ENCODE measurements at places on chromosomes 5 and 9.

DNA sequence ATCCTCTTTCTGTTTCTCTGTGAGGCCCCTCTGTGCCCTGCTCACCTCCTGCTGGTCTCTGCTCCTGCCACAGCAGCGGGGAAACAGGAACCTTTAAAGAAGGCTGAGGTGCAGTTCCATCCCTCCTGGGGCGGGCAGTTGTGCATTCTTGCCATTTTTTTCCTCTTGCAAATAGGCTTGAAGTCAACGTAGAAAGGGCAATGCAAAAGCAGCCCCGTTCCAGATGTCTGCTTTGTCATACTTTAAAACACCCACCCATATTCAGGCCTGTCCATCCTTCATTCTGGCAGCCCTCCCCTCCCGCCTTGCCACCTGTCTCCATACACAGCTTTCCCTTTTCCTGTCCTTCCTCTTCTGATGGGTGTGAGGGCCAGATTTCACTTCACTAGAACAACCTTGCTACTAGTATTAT is 65.4 kb upstream of the KLF9 start:
- DNase-seq, result no peak

- DNase-seq, result no peak
These were observed 97.1 kb upstream of the APC start for GRCh38 chr5:112640546-112640945.

DNA sequence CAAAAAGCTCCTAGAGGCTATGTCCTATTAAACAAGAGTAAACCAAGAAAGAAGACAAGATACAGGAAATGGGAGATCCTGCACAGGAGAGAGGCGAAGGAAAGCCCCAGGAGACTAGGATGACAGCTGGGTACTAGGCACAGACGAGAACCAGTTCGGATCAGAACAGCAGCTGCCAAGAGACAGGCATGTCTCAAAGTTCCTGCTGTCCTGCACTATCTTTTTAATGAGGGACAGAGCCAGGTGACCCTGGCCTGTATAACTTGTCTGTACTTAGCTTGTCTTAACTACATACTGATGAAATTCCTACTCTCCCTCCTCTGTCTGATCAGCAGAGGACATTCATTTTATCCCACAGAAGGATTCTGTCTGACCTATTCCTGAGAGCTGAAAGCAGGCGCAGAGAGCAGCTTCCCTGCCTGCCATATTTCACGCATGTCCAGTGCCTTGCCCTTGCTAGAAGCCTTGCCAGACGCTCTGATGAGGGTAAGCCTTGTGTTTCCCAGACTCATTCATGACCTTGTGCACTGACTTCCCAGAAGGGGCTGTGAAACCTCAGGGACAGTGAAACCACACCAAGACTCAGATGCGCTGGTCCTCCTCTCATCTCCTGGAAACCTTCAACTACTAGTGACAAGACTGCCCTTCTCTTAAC is 24.7 kb downstream of the TSC1 start:
- DNase-seq, result no peak

- DNase-seq, result no peak
These were observed 10.7 kb downstream of the HNRNPH1 start for GRCh38 chr5:179612577-179613459.

GRCh38 chr9:133443982-133444381 is 15.8 kb upstream of the CACFD1 start:
- no peak for DNase-seq

DNA sequence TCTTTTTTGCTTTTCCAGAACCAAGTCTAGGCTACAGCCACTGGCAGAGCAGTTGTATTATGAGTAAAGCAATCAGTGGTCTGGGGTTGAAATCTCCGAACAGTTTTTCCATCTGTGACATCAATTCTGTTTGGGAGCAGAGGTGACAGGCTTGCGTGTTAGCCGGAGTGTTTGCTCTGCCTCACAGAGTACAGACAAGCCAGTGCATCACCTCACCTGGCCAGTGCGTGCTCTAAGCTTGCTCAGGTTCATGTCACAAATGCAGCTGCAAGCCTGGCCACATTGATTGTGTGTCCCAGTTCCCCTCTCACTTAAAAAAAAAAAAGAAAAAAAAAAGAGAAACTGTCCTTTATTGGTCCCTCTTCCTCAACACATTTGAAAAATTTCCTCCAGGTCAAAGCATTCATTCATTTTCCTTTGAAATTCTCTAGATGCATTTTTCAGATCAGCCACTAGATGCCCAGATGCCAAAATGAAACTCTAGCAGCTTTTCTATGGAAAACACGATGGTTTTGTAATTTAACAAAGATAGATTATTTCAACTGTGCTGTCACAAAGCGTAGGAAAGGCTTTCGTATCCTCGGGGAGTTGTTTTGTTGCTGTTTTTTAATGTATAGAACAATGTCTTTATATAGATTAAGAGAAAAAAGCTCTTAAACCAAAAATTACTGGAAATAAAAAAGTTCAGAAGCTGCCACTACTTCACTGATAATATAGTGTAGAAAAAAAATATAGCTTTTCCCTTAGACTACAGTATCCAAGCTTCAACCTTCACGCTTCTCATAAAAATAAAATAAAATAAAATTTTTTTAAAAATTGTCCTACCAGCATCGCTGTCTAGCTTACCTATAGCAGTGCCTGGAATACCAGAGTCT is 585.5 kb downstream of the TLE1 start:
- DNase-seq, result no peak

DNA sequence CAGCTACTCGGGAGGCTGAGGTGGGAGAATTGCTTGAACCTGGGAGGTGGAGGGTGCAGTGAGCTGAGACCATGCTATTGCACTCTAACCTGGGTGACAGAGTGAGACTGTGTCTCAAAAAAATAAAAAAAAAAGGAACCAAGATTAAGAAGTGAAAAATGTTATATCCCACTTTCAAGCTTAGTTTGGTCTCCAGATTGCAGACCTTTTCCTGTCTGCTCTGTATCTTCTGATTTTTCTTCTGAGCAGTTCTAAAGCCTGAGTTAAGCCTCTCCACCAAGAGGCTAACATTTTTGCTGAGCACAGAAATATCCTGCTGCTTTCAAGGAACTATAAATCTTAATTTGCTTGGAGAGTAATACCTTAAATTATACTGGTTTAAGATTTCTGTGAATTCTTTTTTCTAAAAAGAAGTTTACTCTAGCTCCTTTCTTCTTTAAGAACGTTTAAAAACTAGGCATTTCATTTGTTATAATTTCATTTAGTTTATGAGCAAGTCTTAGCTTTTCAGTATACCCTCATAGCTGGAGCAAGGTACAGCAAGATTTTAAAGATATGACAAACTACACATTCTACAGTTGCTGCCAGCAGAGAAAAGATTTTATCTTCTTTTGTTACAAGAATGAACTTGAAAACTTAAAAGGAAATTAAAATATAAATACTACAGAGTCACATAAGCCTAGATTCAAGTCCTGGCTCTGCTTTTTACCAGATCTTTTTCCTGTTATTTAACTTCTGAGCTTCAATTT is 55.0 kb downstream of the GARNL3 start:
- no peak for DNase-seq

DNA sequence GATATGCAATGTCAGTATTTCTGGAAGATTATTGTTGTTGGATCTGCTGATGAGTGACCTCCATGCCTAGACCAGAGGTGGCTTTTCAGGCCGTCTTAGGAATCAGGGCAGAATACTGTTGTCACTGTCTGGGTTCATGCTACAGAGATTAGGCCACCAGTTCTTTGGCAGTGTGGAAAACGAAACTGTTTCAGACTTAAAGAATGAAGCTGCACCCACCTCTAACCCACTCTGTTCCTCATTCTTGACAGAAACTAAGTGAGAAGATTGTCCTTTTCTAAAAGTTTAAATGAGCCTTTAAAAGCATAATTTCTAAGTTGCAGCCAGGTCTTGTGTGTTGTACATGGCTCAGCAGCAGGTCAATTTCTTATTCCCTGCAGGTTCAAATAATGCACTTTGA is 444.3 kb downstream of the ENC1 start:
- no peak for DNase-seq

- DNase-seq, result no peak
These were observed 100.4 kb downstream of the SGCD start for GRCh38 chr5:156427315-156427714.

GRCh38 chr9:19641046-19641445 is 147.8 kb downstream of the SLC24A2 start:
- DNase-seq, result no peak

- no peak for DNase-seq
These were observed 5.3 kb downstream of the RALGDS start for GRCh38 chr9:133115604-133116345.

- DNase-seq, result no peak
These were observed 258.6 kb downstream of the ASTN2 start for GRCh38 chr9:117156144-117156688.

GRCh38 chr9:34384368-34385165 is 7.9 kb upstream of the MYORG start:
- DNase-seq, result no peak

DNA sequence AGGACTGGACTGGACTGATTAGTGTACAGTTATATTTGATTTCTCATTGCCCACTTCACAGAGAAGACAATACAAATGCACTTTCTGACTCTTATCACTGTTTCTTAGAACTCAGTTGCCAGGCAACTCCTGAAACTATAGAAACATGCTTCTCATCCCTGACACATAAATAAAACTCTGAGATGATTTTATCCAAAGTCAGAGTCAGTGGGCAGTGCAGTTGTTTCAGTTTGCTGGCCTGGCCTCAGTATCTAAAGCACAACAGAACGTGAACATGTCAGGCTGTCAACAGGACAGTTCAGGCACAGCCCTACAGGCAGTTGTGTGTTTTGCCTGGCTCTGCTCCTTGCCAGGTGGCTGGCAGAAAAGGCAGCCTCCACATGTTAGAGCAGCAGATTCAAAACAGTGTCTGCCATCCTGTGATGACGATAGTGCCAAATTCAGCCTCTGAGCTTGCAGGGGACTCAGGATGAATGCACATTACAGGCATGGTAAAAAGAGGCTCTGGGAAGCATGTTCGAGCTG is 65.1 kb upstream of the CCDC152 start:
- DNase-seq, result no peak

GRCh38 chr5:78830528-78831046 is 154.5 kb downstream of the ARSB start:
- no peak for DNase-seq

GRCh38 chr5:19031491-19031890 is 956.5 kb downstream of the CDH18 start:
- no peak for DNase-seq

DNA sequence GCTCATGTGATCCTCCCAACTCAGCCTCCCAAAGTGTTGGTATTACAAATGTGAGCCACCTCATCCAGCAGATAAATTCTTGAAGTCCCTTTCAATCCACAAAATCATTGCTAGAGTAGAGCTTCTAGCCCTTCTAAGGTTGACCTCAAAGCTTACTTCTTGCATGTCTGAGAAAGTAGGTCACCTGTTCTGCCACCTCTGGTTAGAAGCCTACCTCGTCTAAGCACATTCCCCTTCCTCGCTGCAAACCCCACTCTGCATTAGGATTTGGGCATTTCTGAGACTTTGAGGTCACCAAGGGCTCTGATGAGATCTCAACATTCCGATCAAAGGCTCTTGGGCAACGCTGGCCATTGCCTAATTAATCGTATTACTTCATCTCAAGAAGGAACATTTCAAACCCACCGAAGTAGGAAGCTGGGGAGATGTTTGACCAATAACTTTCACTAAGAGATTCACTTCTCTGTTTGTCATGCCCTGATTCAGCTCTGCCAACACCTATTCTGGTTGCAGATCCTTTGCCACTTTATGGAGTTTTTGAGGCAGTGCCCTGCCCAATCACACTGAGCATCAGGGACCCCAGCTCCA is 8.6 kb downstream of the ADAM19 start:
- no peak for DNase-seq

- DNase-seq, result no peak
These were observed 74.2 kb downstream of the CPLANE1 start for GRCh38 chr5:37174928-37175327.

DNA sequence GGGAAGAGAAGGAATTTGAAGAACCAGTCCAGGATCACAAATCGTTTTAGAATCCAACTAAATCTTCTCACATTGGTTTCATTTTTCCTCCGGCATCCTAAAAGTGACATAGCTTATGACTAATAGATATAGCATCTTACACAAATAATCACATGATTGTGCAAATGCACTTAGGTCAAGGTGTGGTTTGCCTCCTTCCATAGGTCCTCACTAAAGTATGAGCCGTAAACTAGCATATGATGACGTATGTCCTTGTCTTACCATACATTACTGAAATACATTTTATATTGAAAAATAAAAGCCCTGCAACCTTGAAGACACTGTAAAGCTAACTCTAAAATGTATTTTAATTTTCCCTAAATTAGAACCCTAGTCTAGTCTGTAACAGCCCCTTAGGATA is 362.7 kb upstream of the ADAMTS16 start:
- no peak for DNase-seq

- DNase-seq, result no peak
These were observed 263.5 kb downstream of the SPATA31D1 start for GRCh38 chr9:82252116-82252515.

- DNase-seq, result no peak
These were observed 206.3 kb upstream of the GDNF start for GRCh38 chr5:38046103-38046502.

DNA sequence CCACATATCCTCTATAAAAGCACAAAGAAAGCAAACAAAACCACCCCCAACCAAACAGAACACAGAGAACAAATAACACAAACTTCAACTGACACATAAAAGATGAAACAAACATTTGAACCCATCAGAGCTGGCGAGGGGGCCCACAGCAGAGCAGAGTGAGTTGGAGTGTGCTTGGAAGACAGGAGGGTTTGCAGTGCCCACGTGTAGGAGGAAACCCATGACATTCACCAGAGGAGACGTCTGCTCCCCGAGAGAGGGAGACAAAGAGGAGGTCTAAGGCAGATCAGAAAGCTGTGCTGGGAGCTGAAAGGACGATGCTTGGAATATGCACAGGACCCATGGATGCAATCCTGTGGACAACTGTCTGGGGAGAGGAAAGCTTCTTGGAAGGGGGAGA is 27.0 kb downstream of the MRPL36 start:
- no peak for DNase-seq

- no peak for DNase-seq
These were observed 27.2 kb downstream of the ATP6V0E1 start for GRCh38 chr5:173010547-173011464.

- DNase-seq, result no peak
These were observed 9.0 kb upstream of the DMRT3 start for GRCh38 chr9:967436-967835.

- DNase-seq, result no peak
These were observed 171.2 kb downstream of the TMEM167A start for GRCh38 chr5:82905986-82906385.

GRCh38 chr5:172423379-172424110 is 30.8 kb downstream of the SH3PXD2B start:
- DNase-seq, result no peak

- DNase-seq, result no peak
These were observed 185.0 kb downstream of the GAPVD1 start for GRCh38 chr9:125446561-125447094.

DNA sequence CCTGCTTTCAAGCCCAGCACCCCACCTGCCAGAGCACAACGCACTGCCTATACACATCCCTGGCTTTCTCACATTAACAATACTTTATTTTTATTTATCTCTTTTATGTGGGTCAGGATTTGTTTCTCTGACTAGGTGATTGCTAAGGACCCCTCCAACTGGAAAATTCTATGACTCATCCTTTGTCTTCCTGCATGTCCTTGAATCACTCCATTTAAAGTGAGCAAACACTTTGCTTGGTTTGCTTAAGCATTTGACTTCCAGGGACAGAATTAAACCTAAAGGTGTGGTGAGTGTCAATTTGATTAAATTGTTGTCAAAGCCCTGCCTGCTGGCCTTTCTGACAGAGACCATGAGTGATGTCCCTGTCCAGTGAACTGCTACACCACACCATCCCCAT is 536.5 kb upstream of the BRINP1 start:
- DNase-seq, result no peak
